ENCODE measurements at places on chromosomes 5 and 9. TPM values are rescaled to one million over a fixed set of nuclear protein-coding genes. Genes with fewer than 3 reads are reported as not detected.

GRCh38 chr5:141637123-141637766 is 448 bp downstream of the RELL2 start:
- no peak for DNase-seq

DNA sequence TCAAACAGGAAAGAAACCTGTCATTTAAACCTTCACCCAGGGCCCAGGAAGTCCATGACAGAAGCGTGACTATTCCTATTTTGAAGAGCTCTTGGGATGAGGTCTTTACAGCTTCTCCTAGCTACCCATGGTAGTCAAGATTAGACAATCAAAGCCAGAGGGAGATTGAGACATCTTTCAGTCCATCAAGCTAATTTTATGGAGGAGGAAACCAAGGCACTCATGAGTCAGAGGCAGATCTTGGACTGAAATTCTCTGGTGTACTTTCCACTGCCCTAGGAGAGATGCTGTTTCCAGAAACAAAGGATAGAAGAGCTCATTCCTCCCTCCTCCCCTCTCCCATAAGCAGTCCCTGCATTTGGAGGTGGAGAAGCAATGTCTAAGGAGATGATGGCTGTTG is 9.2 kb downstream of the TNFSF8 start:
- no peak for DNase-seq

- no peak for DNase-seq
Measured at GRCh38 chr5:77635067-77635916, 3.2 kb downstream of the OTP start.

The LRRC19 gene
- 14.0 TPM for polyA plus RNA-seq

The CCDC112 gene
- polyA plus RNA-seq, result 5.8 TPM

Data from left renal pelvis (tissue), 4 donors.